ENCODE measurements at places on chromosomes 2 and 18.
A peak's percentile ranks its signal among the peaks of the same experiment; 100 is the strongest.

DNA sequence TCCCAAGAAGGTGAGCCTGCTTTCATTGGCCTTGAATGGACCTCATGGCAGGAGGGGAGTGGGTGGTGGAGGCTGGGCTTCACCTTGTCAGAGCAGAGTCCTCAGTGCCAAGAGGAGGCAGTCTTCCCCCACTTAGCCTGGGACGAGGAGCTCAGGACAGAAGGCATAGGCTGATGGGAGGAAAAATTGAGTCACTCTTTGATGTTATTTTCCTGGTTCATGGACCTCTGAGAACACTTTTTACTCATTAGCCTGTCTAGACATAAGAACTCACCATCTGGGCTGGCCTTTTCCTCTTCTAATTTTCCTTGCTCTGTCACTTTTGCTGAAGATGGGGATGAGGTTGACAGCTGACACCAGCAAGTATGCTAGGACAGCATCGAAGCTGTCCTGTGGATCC, 225.7 kb upstream of the TNP1 start:
- no peak for DNase-seq

GRCh38 chr18:9808295-9809241, 77.2 kb upstream of the TXNDC2 start:
- no peak for DNase-seq

- no peak for DNase-seq
Observed at GRCh38 chr2:238569507-238570195, 142.9 kb downstream of the ASB1 start.

DNA sequence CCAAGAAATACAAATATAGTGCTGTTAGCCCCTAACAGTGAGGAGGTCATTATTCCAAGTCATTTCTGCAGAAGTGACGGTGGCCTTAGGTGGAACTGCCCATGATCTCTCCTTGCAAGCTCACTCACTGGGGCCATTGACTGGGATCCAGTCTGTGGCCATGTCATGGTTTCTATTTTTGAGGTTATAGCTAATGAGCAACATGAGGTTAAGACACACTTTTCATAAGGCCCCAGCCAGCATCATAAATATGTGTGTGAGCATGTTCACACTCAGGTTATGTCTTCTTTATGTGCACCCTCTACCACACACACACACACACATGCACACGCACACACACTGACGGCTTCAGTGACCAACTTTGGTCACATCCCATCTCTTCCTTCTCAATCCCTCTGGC, 484 bp downstream of the AFF3 start:
- no peak for DNase-seq

DNA sequence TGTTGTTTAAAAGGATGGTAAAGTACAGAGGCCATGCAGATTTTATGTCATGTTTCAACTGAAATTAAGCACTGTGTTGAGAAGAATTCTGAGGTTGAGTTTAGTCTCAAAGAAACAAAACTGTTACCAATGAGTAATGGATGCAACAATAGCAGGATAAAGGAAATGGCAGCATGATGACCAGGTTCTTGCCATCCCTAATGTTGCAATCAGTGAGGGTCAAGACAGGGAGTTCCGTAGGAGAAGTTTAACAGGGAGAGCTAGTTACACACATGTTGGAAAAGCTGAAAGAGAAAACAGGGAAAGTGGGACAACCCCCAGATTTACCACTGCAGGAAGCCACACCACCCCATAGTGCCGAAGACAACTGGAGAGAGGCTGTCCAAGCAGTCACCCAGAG, 343.8 kb upstream of the EPHA4 start:
- no peak for DNase-seq

DNA sequence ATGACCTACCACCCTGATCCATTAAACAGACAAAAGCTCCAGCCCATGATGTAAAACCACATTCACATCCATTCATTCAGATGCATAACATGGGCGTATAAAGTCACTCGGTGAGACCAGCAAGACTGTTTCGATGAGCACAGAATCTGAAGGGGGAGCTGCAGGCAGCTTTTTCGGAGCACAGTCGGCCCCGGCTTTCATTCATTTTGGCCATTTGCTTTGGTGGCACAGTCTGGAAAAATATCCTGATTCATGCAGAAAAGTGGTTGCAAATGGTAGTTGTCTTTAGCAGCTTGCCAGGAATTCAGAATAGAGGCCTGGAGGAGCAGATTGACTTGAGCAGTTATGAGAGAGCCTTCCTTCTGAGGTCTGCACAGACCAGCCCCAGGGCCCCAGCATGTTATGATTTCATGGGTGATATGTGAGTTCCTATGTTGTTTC, 11.2 kb downstream of the ARID5A start:
- no peak for DNase-seq

- DNase-seq, result no peak
Observed at GRCh38 chr2:95165030-95165370, 609 bp upstream of the ZNF2 start.

GRCh38 chr2:35946478-35946877, 409.1 kb upstream of the CRIM1 start:
- no peak for DNase-seq

- DNase-seq, result no peak
Observed at GRCh38 chr2:120684289-120685065, 51.2 kb upstream of the GLI2 start.

GRCh38 chr18:25145731-25146511, 206.0 kb downstream of the ZNF521 start:
- no peak for DNase-seq

DNA sequence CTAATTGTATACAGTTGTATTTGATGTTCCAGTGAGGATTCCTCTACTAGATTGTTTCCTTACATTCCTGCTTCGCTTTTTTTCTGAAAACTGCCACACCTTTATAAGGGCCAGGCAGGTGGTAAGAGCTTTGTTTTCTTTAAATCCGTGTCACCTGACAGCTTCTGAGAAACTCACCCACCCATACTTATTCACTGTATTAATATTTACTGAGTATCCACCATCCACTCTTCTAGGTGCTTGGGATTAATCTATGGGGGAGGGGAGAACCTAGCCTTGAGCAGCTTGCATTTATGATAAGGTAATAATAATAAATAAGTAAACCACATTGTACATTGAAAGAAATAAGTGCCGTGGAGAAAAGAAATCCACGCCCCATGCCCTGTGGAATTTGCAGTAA, 174.7 kb upstream of the AGAP1 start:
- no peak for DNase-seq

- DNase-seq, result no peak
Observed at GRCh38 chr18:48546396-48546795, 7.6 kb downstream of the CTIF start.

- no peak for DNase-seq
Observed at GRCh38 chr2:62996534-62997186, 54.0 kb upstream of the OTX1 start.

DNA sequence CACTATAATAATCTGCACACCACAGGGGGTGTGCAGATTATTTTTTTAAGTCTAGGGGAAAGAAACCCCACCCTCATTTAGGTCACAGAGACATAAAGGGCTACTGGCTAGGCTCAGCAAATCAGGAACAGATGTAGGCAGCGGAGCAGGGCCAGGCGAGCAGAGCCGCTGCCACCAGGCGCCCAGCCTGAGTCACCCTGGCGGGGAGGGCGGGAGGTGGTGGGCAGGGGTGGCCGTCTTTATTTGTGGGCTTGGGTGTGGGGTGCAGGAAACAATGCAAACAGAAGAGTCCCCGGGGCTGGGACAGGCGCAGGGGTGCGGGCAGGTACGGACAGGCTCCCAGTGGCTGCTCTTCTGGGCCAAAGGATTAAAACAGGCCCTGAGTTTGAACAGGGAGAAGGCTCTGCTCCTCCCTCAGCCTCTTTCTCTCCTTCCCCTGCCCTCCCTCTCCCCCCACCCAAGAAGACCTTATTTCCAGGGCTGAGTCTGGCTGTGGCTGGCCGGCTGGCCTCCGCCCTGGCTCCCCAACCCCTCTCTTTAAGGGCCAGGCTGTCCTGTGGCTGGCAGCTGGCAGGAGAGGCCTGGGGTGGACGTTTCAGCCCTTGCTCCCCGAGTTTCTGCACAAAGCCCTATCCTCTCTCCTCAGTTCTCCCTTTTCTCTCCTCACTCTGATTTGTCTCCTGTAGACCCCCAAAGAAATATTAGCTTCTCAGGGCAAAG, 142.9 kb upstream of the SMAD2 start:
- DNase-seq, result no peak

GRCh38 chr2:97645112-97645694, 659 bp upstream of the COX5B start:
- peak; percentile 29 for DNase-seq

Measured in RKO (cell line).